ENCODE measurements at places on chromosomes 1 and 21.

DNA sequence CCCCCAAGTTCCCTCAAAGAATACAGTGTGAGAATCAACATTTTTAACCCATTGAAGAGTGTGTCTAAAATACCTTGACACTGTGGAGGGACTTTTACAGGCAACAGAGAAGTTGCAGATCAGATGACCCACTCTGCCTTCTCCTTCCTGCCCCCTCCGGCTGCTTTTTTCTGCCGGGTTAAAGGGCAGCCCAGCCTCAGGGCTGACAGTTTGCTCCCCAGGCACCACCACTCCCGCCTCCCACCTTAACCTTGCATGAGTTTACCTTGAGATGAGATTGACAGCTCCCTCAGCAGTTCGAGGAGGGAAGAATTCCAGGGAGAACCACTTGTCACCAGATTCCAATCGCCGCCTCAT is 3.2 kb downstream of the MTHFR start:
- no peak for DNase-seq

DNA sequence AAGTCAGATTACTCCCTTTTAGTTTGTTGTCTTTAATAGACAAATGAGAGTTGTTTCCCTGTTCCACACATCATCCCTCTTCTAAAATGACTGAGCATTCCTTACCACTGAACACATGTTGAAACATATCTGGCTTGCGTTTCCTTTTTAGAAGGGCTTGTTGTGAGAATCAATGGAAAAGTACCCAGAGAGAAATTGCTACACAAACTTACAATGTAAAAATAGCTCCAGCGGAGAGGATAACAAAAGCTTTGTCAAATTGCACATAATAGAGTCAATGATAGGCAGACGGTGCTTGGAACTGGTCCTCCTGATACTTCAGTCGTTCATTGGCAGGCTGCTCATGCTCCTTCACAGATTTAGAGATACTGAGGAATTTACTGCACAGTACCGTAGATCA is 123.9 kb downstream of the CYYR1 start:
- DNase-seq: no peak

GRCh38 chr1:167934426-167935215 is 1.9 kb upstream of the DCAF6 start:
- DNase-seq: no peak

GRCh38 chr21:16583556-16583955 is 853.8 kb downstream of the USP25 start:
- DNase-seq: no peak

- no peak for DNase-seq
Observed at GRCh38 chr1:179195376-179195775, 34.1 kb downstream of the ABL2 start.

GRCh38 chr1:63817152-63817667 is 43.4 kb downstream of the ROR1 start:
- no peak for DNase-seq

DNA sequence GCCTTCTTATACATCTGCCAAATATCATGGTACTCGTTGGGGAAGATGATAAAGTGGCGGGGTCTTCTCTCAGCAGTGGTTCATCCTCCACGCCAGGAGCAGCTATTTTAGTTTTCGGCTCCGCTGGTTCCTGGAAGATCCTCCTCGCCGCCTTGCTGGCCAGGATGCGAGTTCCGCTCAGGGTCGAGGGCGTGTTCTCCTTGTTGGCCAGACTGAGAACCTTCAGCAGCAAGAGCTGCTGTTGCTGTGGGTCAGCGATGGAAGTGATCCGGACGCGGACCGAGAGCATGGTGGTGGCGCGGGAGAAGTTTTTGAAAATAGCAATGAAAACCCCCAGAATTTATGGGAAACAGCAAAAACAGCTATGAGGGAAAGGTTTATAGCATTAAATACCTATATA is 11.4 kb upstream of the CFAP126 start:
- DNase-seq: no peak

DNA sequence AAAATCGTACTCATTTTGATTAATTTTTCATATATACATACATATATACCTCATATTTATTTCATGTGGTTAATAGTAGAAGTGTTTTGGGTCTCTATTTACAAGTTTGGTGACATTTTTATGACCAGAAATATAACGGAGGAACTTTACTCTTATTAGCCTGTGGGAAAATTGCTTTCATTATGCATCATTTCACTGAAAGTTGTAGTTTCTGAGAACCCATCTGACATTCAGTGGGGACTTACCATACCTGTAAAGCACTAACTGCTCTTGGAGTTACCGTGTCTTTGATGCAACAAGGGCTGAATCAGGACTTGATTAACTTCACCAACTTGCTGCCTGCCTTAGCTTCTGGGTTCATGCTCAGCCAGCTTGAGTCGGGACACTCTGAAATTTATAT is 49.9 kb upstream of the ITPKB start:
- DNase-seq: no peak

- no peak for DNase-seq
Observed at GRCh38 chr1:156488566-156489165, 11.9 kb downstream of the MEF2D start.

DNA sequence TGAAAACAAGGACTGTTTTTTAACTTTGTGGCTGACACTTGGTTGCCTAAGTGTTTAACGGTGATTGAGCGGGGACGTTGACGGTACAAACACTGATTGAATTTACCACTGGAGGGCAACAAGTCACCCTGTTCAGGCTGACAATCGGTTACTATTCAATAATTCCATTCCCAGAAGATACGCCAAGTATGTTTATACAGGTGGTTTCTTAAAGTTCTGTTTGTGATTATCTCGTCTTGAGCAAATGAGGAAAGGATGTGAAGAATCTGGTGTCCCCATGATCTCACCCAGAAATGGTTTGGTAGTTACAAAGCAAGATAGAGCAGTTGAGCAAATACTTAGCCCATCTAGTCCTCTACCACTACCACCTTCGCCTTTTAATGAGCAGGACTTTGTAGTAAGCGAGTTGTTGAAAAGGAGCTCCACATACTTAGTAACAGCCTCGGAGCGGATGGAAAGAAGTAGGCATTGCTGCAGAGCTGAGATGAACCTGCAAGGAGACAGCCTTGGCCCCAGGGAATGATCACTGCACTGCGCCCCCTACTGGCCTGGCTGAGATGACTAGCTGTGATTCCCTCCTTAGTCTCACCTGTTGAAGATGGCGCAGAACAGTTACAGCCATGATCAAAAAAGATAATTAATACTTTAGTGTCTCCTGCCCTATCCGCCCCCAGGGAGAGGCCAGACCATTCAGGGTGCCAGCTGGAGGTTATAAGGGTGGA is 36.3 kb downstream of the IFNAR1 start:
- DNase-seq: peak; percentile 81

- no peak for DNase-seq
Observed at GRCh38 chr1:156956333-156956732, 35.9 kb downstream of the LRRC71 start.

DNA sequence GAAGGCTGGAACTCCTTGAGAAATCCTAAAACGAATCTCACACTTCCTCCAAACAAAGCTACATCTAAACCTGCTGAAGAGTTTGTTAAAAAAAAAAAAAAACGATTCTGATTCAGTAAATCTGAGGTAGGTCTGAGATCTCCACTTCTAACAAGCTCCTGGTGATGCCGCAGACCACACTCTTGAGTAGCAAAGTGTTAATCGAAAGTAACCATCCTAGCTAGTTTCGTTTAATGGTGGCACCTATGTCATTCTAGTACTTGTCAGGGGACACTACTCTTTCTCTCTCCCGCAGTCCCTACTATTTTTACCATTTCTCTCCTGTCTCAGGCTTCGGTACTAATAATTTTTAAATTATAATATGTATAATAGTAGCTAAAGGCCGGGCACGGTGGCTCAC is 2.1 kb downstream of the CLCC1 start:
- DNase-seq: no peak

DNA sequence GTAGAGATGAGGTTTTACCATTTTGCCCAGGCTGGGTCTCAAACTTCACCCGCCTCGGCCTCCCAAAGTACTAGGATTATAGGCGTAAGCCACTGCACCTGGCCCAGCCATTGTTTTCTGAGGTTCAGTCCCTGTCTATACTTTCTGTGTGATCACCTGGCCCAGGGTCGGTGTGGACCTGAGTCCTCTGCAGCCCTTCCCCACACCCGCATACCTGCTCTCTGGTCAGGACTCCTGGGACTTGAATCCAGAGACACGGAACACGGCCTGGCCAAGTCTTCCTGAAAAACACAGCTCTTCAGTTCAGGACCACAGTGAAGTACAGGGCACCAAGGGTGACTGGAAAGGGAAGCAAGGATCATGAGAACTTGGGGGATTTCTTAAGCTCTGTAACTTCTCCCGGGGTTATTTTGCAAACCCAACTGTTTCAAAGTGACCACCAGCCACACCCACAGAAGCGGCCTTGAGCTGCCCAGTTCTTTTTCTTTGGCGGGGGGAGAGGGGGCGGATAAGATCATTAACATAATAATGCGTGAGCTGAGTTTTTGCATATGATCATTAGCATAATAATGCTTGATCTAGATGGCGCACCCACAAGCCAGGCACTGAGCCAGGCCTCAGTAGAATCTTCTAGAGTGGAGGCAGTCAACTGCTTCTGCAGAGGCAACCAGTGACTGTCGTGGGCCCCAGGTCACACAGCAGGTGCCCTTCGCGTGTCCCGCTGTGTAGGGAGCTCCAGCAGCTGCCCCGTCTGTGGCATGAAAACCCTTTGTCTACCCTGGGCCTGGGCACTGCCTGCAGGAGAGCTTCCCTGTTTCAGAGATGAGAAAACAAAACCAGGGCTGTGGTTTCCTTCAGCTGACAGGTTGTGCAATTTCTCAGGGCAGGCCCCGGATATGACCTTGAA is 1.7 kb upstream of the NADK start:
- peak; percentile 36 for DNase-seq

DNA sequence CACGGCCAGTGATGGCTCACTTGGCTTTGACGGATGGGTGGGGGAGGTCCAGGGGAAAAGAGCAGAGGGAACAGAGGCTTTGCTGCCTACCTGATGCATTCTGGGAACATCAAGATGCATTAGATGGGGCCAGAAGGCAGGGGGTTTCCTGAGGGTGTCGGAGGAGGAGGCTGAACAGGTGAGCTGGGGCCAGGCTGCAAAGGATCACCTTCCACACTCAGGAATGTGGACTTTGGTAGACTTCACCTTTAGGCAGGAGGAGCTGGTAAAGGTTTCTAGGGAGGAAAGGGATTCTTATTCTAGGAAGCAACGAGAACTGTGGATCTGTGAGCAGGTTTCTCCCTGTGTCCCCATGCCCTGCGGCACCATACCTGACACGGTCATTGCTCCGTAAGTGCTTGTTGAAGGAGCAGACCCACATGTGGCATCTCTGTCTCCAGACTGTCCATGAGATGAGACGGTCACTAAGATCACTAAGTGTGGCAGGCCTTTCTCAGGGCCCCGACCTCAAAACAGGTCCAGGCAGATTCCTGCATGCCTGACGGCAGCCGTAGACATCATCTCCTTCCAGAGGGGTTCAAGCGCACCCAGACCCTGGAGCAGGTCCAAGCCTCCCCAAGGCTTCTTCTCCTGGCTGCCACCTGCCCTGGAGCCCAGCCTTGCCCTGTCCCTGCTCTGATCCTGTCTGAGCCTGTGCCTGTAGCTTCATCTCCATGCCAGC is 89.1 kb upstream of the SLC25A33 start:
- no peak for DNase-seq

DNA sequence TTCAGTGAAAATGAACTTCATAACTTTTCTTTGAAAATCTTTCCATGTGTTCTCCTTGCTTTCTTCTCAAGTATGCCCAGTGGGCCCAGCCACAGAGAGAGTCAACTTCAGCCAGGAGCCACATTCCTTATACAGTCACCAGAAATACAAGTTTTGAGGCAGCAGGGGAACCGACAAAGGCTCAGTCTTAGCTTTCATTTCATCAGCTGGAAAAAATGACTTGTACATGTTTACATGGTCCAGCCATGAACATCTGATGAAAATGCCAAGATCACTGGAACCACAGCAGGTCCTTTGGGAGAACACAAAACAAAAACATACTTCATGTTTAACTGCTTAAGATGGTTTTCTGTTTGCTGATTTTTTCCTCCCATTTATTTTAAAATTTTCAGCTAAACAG is 72.5 kb downstream of the SYDE2 start:
- DNase-seq: no peak

DNA sequence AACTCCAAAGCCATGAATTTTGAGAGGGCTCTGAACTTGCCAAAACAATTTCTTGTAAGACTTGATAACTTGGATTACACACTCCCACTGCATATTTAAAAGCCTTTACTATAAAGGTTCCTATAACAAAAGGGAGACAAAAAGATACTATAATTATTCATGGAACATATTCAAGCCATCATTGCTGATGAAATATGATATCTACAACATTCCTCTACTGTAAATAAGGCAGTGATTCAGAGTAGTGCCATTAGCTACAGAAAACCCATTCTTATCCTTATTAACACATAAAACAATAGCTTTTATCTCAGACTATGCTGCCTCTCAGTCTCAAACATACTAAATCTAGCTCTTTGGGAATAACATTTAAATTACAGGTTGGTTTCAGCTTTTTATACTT is 675.5 kb upstream of the CXADR start:
- DNase-seq: no peak

DNA sequence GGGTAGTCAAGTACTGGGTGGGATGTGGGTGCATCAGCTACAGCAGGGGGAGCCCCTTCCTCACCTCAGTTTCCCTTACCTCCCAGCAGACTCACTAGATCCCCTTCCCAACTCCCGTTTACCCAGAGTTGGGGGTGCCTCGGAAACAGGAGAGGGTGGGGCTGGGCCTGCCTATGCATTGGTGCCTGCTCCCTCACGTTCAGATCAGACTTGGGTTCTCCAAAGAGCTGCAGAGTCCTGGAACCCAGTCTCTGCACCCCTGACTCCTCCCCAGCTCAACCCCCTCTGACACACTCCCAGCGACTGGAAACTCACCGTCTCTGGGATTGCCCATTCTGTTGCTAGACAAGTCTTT is 6.0 kb downstream of the FOXO6 start:
- DNase-seq: no peak

DNA sequence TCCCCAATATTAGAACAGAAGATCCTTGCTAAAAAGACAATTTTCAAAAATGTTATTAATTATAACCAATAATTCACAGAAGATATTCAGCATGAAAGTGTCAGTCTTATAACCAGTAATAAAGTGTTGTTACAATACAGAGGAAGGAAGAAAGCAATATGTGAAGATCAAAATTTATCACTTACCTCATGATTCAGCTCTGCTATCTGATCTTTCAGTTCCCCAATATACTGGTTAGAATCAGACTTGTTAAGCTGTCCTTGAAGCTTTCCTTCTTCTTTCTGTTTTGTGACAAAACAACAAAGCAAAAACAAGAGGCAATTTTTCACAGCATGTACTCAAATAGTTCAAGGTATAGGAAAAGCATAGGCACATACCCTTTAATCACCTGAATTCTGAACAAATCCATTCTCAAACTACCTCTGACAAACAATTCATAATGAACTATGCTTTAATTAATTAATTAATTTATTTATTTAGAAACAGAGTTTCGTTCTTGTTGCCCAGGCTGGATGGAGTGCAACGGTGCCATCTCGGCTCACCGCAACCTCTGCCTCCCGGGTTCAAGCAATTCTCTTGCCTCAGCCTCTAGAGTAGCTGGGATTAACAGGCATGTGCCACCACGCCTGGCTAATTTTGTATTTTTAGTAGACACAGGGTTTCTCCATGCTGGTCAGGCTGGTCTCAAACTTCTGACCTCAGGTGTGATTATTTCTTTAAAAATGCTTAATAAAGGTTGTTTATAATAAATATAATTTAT is 76.9 kb upstream of the GFI1 start:
- DNase-seq: no peak
